ENCODE measurements at places on chromosomes 7 and 10. TPM values are rescaled to one million over a fixed set of nuclear protein-coding genes. Genes with fewer than 3 reads are reported as not detected.
A peak's percentile ranks its signal among the peaks of the same experiment; 100 is the strongest.

Gene SORCS1
- total RNA-seq, result 2.3 TPM

Gene FGFR2
- 0.17 TPM for total RNA-seq

Gene STRIP2
- total RNA-seq, result 23.3 TPM

Gene PAPOLB
- total RNA-seq, result 0.05 TPM

Gene C7orf33
- total RNA-seq, result not detected

- no peak for DNase-seq
These were observed 85.1 kb upstream of the KMT2C start for GRCh38 chr7:152520861-152521302.

- peak; percentile 14 for DNase-seq
These were observed 250.9 kb downstream of the MAD1L1 start for GRCh38 chr7:1981878-1982230.

GRCh38 chr7:158595068-158595467 is 7.4 kb upstream of the PTPRN2 start:
- no peak for DNase-seq

GRCh38 chr10:3861795-3862194 is 76.8 kb upstream of the KLF6 start:
- no peak for DNase-seq

Measured in left ventricle myocardium superior (tissue), 1 donor.